A172 (cell line): ENCODE measurements at places on chromosomes 11 and 22.

DNA sequence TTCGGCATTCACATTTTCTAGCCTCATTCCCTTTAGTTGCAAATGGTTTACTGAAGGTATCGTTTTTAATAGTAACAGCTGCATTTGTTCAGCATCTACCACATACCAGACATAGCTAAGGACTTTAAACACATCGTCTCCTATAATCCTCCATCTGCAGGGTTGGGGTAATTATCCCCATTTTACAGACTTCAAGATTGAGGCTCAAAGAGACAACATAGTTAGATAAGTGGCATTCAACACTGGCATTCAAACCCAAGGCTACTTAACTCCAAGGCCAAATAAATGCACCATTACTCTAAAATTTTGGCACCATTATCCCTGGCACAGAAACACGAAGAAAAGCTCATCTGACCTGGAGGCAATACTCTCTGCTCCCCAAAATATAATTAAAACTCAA, 28.5 kb downstream of the SMCO4 start:
- no peak for DNase-seq

DNA sequence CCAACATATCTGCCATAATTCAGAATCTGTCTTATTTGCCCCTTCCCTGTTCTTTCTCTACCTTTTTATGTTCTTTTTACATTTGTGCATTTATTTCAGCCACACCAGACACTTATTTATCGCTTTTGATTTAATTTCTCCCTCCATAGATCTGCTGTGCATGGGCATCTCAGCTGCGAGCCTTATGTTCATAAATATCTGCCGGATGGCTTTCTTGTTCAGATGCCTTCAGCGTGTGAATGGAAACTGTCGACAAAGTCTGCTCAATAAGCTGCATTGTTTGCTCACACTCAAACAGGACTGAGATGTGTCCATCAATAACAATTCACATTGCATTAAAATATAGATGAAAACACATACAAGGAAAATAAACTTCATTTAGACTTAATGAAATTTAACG, 374.6 kb upstream of the FAT3 start:
- no peak for DNase-seq

GRCh38 chr22:29772170-29772641, 5.0 kb downstream of the UQCR10 start:
- peak; percentile 34 for DNase-seq

- DNase-seq, result no peak
Observed at GRCh38 chr11:133219543-133219942, 312.8 kb downstream of the OPCML start.

- DNase-seq, result peak; percentile 52
Observed at GRCh38 chr11:69450064-69450856, 31.2 kb upstream of the LINC01488 start.

DNA sequence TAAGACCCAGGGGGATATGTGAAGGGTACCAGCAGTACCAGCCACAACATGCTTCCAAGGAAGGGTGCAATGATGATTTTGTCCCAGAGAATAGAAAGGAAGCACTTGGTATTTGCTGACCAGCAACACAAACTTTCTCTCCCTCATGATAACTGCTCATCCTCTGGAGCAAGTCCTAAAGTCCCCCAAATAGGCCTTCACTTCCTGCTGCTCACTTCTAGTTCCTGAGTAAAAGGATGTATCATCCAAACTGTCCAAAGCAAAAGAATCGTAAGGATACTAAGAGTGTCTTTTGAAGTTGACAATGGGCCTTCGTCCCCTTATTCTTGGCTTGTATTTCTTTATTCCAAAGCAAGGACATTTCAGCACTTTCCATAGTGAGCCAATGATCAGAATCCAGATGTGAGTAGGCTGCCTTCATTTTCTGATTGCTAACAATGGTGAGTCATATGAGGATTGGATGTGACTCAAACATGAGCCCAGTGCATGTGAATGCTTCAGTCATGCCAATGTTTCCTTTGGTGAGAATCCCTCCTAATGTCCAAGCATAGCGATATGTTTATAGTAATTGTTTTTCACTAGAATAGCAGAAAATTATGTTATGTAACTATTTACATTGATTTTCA, 243.4 kb upstream of the POU2AF2 start:
- DNase-seq, result peak; percentile 35

GRCh38 chr11:9740202-9740883, 76.5 kb downstream of the SWAP70 start:
- no peak for DNase-seq

DNA sequence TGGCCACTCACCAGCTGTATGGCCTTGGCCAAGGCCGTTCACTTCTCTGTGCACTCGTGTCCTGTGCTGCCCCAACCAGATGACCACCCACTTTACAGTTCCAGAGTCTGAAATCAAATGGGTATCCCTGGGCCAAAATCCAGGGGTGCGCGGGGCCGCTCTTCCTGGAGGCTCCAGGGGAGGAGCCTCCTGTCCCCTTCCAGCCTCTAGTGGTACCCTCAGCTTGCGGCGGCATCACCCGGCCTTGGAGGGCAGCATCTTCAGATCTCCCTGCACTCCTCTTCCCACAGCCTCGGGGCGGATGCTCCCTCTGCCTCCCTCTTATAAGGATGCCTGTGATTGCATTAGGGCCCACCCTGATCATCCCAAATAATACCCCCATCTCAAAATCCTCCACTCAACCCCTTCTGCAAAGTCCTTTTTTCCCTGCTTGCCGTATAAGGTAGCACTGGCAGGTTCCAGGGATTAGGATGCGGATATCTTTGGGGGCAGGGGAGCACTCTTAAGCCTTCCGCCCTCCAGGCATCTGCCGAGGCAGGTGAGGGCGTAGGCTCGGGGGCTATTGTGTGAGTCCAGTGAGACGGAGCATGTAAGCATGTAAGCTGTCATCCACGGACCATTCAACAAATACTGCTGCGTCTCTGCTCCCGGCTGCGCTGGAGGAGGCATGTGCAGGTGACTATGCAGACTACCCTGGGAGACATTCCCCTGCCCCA, 24.4 kb upstream of the SHISAL1 start:
- DNase-seq, result no peak

- DNase-seq, result no peak
Observed at GRCh38 chr22:35523167-35523947, 17.3 kb upstream of the RASD2 start.

DNA sequence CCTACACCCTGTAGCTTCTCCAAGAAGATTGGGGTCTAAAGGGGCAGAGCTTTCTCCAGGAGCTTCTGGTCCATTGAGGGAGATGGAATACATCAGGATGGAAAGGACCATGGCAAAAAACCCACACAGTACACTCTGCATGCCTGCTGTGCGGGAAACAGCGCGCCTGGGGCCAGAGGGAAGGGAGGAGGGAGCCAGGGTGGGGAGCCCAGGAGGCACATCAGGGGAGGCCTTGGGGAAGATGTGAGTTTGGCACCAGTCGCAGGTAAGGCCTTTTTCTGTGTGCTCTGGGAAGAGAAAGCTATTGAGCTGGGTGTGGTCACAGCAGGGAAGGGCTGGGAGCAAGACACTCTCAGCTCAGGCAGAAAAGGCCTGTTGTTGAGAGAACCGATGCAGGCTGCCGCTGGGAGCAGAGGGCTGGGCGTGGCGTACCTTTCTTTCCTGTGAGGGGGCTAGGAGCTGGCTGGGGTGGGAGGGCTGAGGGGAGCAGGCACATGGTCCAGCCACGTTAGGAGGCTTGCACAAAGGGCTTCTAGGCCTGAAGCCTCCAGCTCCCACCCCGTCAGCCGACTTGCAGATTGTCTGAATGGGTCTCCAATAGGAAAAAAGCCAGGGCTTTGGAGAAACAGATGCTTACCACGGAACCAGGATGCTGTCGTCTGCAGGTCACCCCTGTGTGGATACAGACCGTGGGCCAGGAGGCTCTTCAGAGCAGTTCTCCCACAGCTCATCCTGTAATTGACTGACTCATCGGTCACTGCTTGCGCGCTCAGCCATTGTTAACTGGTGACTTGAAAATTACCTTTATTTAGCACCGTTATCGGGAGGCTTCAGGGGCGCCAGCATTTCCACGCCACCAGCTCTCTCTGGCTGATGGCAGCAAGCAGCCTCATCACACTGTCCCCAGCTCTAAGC, 237.3 kb downstream of the ST3GAL4 start:
- DNase-seq, result peak; percentile 17

GRCh38 chr11:111460856-111461255, 51.3 kb downstream of the BTG4 start:
- DNase-seq, result peak; percentile 6

- DNase-seq, result no peak
Observed at GRCh38 chr11:110587972-110588371, 124.3 kb downstream of the ARHGAP20 start.

GRCh38 chr11:9396310-9396709, 11.9 kb downstream of the IPO7 start:
- DNase-seq, result no peak

DNA sequence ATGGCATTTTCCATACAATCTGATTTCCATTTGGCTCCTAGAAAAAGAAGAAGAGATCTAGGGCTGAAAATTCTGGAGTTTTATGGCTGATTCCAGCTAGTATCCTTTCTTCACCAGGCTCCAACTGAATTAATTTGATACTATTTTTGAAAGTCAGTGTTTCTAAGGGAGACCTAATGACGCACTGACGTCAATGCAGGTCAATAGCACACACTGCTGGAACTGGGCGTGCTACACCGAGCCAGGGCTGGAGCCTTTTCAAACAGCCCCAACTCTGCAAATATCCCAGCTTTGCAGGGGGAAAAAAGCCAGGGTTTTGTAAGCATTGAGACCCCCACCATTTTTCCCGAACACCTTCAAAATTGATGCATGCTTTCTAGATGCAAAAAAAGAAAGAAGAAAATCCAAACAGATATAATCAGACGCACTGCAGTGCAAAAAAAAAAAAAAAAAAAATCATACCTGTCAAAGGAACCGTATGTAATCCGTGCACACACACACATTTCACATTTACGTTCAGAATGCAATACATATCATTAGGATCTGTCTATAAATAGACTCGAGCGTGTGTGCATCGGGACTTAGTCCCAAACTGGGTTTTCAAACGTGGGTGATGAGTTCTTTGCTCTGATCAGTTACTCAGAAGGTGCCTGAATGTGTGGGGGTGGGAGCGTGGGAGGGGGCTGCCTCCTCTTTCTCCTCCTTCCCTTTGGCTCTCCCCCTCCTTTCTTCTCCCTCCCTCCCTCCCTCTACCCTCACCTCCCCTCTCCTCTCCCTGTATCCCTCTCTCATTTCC, 124.5 kb upstream of the HSD17B12 start:
- no peak for DNase-seq

DNA sequence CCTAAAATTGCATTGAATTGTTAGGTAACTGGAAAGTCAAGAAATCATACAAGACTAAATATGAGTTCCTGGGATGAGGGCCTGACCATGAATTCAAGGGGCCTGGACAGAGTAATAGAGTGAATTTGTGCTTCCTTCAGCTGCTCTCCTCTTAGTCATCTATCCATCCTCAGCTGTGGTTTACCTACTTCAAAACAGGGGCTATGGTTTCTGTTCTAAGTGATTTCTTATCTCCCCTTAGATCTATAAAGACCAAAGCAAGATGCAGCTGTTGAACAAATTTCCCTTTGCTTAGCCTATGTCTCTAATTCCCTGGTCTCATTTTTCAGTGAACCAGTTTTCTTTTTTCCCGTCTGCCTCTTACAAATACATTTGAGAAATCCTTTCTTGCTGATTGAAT, 428.5 kb downstream of the FAM181B start:
- DNase-seq, result peak; percentile 3
